CD4-positive, alpha-beta memory T cell (primary cell): ENCODE measurements at places on chromosomes 1 and 21. TPM values are rescaled to one million over a fixed set of nuclear protein-coding genes. Genes with fewer than 3 reads are reported as not detected.

SHISAL2A gene
- total RNA-seq: 75.6 TPM

HSPA6 gene
- 2.4 TPM for total RNA-seq

LCK gene
- 436 TPM for total RNA-seq

CLDN19 gene
- total RNA-seq: not detected

HMGCS2 gene
- not detected for total RNA-seq

PLPPR5 gene
- total RNA-seq: not detected

PDPN gene
- total RNA-seq: not detected

ZBTB8A gene
- not detected for total RNA-seq

PYHIN1 gene
- 83.6 TPM for total RNA-seq

RPTN gene
- total RNA-seq: not detected

ZNF593OS gene
- not detected for total RNA-seq

COX20 gene
- 32.9 TPM for total RNA-seq

TRPM2 gene
- 1.3 TPM for total RNA-seq

BGLAP gene
- total RNA-seq: 7.7 TPM

AADACL3 gene
- total RNA-seq: not detected
